Bronchial epithelial cell (primary cell): ENCODE measurements at places on chromosomes 7 and 10.

GRCh38 chr10:29563420-29564035 lies 71.2 kb downstream of the SVIL start:
- no peak for DNase-seq

DNA sequence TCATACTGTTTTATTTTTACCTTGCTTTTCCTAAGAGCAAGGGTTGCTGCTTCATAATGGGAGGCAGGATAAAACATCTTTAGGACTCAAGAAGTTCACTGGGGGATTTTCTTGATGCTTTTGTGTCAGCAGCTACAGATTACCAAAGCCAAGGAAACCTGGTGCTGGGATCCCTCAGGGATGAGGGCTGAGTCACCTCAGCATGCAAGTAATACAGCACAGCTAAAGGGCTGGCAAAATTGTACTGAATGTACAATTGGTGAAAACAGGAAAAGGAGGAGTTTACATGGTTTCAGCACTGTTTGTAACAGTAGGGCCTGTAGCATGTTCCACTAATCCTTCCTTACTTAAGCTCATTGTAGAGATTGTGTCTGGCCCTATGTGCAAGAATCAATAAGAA lies 1056.8 kb downstream of the SORCS1 start:
- DNase-seq, result peak; percentile 56

GRCh38 chr7:111413739-111414138 lies 148.6 kb downstream of the IMMP2L start:
- no peak for DNase-seq

- no peak for DNase-seq
Measured at GRCh38 chr10:26438534-26439341, 597 bp downstream of the APBB1IP start.

- DNase-seq, result no peak
Measured at GRCh38 chr7:158904599-158904998, 48.2 kb downstream of the DYNC2I1 start.
